ENCODE measurements at places on chromosomes 16 and 17. TPM values are rescaled to one million over a fixed set of nuclear protein-coding genes. Genes with fewer than 3 reads are reported as not detected.

GP1BA gene
- 0.55 TPM for total RNA-seq

GRCh38 chr17:64709481-64709880 lies 47.4 kb upstream of the SMURF2 start:
- no peaks in the 10 kb centered on the region for H3K27me3 ChIP-seq
- H3K27ac ChIP-seq: peak overlapping the region; percentile 73
- no peak overlapping the region for H3K4me3 ChIP-seq
- DNase-seq: no peak

DNA sequence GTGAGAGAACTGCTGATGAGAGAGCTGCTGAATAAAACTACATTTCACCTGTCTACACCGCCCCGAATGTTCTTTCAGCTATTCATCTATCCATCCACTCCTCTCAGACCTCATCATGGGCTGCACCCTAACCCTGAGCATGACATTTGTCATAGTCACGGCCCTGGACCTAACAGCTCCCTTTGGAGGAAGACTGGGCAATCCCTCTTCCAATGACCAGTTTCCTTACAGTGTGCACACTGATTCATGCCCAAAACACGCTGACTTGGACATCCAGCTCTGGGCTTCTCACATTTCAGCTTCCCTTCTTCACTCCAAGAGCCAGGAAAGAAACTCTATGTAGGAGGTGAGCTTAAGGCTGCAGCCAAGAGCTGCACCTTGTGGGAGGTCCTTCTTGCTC lies 41.8 kb upstream of the ARL4D start:
- no peak overlapping the region for H3K27ac ChIP-seq
- no peaks in the 10 kb centered on the region for H3K27me3 ChIP-seq
- H3K4me3 ChIP-seq: no peak overlapping the region
- no peaks in the 10 kb centered on the region for H3K36me3 ChIP-seq
- DNase-seq: no peak
- peaks cover 13% of the 10 kb centered on the region for H3K4me1 ChIP-seq

PLXDC1 gene
- total RNA-seq: 14.4 TPM

GABARAPL2 gene
- 109 TPM for total RNA-seq

- DNase-seq: no peak
- no peak overlapping the region for H3K4me3 ChIP-seq
- no peak overlapping the region for H3K27ac ChIP-seq
Observed at GRCh38 chr16:30728899-30729672, 19.1 kb upstream of the PHKG2 start.

PTGES3L gene
- 0.38 TPM for total RNA-seq
